Frontal cortex (tissue), 4 donors: ENCODE measurements at places on chromosomes 1 and 21.
A peak's percentile ranks its signal among the peaks of the same experiment; 100 is the strongest.

GRCh38 chr1:82273816-82274215 is 473.1 kb downstream of the ADGRL2 start:
- no peak for DNase-seq

GRCh38 chr1:91795591-91796389 is 90.2 kb downstream of the TGFBR3 start:
- no peak for DNase-seq

DNA sequence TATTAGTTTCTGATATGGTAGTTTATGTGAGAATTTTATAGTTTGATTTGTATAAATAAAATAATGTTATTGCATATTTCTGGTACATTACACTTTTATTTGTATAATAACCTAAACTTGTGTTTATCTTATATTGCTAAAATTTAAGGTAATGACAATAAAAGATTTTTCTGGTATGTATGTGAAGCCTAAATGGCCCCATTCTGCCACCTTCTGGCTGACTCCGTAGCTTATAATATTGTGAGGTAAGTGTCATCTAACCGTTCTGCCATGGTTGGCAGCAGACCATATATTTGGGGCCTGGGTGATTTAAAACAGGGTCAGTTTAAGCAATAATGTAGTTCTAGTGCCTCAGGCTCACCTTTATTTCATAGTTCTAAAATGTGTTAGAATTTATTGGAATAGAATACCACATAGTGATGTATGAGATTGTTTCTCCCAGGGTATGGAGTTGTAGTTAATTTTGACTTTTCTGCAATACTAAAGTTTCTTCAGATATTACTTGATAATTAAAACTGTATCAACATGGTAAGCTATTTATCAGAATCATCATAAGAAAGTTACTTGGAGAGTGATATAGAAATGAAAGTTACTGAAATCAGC is 21.2 kb upstream of the PRKACB start:
- peak; percentile 8 for DNase-seq

- DNase-seq: no peak
Measured at GRCh38 chr1:66489972-66490601, 43.9 kb upstream of the SGIP1 start.

GRCh38 chr1:161206411-161207140 is 4.4 kb downstream of the NDUFS2 start:
- DNase-seq: no peak

DNA sequence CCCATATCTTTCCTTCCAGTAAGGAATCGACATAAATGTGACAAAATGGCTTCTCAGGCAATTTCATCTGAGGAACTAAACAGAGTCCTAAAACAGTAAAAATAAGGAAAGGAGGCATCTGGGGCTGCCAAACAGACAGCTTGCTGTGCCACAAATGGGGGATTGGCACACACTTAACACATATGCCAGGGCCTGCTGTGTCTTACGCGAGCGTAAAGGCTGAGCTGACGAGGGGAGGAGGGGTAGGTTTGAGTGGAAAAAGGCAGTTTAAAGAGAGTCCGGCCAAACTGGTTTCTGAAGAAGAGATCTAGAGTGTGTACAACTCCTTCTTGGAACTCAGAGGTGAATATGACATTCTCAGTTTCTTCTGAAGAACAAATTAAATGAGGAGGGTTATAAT is 244.1 kb upstream of the MAP1LC3C start:
- DNase-seq: no peak

DNA sequence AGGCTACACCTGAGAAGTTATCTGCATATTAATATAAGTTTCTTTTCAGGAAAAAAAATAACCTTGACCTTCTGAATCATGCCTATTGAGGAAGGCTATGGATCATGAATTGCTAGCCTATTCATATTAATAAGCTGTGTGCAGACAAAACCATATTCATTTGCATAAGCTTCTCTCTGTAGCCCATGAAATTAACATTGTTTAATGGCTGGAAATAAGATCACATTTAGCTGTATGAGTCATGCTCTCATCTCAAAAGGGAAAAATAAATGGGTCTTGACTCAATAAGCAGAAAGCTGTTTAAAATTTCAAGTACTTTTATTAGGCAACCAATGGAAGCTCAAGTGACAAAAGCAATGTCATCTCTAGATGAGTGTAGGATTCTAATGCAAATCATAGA is 330.0 kb upstream of the DEPDC1 start:
- no peak for DNase-seq

DNA sequence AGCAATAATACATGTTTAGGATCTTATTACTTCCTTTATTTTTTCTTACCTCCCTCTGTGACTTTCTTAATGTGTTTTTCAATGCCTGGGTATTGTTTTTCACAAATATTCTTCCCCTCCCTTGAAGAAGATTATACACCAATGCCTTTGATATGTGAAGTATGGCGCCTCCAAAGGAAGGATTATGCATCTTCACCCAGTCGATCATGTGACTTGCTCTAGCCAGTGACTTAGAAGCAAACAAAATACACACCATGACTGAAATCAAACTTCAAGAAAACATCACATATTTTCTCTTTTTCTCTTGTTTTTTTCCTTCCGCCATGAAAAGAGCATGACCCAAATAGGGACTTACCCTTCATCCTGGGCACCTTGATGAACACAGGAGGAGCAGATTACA is 297.1 kb downstream of the NCAM2 start:
- DNase-seq: no peak

- peak; percentile 64 for DNase-seq
Measured at GRCh38 chr1:211260141-211261107, 1.3 kb downstream of the RCOR3 start.

GRCh38 chr1:213745451-213745850 is 242.3 kb upstream of the PROX1 start:
- DNase-seq: no peak

DNA sequence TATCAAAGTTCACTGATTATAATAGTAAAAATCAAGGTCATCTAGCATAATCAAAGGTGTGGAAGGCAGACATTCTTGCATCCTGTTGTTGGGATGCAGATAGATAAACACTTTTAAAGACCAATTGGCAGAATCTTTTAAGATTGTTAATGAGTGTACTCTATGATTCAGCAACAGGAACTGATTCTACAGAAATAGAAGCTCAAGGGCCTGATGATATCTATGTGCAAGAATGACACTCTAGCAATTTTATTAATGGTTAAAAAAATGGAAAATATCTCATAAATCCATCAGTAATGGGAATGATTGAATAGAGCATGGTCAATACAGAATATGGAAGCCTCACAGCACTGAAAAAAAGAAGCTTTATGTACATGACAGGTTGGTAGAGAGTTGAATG is 2.2 kb upstream of the ATP1A4 start:
- DNase-seq: no peak

- DNase-seq: no peak
Measured at GRCh38 chr1:236916131-236916800, 88.0 kb downstream of the MT1HL1 start.

DNA sequence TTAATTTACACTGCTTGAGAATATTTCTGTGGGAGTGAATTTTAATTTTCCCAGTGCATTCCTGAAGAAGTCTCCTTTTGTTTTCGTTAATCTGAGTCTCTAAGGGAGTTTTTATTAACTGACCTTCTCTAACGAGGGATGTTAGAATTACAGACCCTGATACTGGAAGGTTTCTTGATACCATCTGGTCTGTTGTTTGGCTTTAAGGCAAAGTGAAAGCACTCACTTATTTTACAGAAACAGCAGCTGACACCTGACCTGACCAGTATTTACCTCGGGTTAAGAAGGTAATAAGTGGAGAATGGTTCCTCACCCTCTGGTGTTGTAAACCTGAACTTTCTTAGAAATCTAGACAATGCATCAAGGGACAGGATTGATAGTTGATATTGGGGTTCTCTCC is 12.4 kb downstream of the CDC14A start:
- no peak for DNase-seq

DNA sequence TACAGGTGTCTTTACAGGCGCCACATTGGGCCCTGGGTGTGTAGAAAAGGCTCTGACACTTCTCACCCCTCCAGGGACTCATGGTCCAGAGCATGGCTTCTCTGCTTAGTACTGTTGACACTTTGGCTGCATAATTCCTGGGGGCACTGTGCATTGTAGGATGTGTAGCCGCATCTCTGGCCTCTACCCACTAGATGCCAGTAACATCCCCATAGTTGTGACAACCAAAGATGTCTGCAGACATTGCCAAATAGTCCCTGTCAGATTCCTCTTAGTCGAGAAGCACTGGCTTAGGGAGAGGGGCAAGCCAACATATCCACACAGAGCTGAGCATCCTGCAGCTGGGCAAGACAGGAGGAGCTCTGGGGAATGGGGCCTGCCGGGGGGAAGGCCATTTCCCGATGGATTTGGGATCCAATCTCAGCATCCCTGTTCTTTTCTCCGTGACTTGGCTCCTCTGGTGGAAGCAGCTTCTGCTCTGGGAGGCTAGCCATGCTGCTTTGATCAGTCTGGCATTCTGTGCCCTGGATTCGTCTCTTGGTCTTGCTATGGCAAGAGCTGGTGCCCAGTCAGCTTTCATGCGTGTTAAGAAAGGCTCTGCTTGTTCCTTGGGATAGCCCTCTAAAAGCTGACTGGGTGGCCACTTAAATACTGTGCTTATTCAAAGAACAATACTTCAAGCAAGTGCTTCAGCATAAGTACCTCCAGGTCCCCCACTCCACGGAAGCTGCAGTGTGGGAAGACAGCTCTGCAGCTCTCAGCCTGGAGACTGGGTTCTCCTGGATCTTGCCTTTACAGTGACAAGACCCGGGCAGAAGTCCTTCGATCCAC is 38.3 kb upstream of the SCMH1 start:
- DNase-seq: no peak

DNA sequence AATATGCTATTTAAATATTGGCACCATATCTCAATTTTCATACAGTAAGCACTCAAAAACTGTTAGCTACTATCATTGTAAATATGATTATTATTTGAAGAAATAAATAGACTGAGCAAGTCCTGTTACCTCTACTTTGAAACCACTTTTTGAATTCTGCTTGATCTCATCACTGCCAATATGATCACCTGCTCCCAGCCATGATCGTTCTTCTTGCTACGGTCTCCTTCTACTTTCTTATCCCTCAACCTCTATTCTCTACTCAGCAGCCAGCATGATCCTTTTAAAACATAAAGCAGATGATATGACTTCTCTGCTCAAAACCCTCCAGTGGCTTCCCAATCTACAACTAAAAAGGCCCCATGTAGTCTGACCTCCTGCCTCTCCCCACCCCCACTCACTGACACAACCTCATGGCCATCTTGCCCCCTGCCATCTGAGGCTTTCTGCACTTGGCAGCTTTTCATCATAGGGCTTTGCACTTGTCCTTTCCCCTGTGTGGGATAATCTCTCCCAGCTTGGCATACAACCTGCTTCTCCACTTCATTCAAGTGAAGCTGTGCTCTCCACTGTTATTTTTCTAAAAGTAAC is 27.2 kb downstream of the CD34 start:
- no peak for DNase-seq

DNA sequence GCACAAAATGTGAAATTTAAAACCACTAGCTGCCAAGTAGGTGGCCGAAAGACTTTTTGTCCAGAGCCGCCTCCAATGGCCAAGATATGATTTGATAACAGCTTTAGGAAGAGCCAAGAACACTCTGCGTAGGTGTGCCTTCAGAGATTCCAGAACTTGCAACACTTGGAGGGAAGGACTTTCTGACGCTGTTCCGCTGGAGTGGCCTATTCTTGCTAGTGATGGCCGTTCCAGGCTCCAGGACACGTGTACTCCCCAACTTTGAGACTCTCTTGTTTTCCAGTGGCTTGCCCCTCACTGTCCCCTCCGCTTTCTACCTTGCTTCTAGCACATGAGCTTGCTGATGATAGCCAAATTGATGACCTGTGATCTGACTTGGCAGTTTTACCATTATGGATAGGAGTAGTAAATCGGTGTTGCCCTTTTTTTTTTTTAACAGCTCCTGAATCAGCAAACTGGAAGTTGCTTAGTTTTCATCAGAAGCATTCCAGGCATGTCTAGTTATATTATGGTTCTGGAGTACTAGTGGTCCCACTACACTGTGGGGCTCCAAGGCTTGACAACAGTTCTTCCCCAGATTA is 1.0 kb downstream of the PRDX6 start:
- DNase-seq: peak; percentile 30

DNA sequence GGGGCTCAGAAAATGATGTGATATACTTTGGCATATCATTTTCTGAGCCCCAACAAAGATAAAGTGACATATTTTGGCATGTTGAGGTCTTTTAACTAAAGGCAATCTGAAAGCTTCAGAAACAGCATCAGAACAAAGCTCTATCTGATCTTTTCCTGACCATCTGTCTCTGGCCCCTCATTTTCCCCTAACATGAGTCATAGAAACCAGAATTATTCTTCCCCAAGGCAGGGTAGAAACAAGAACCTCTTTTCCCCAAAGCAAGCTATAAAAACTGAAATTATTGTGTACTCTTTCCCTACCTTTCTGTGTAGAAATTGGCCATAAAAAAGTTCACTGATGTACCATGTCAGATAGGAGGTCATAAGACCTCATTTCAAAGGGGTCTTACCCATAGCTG is 48.7 kb upstream of the PLA2G4A start:
- DNase-seq: no peak

- DNase-seq: no peak
Measured at GRCh38 chr1:170303034-170303433, 157.3 kb downstream of the NTMT2 start.

GRCh38 chr21:44437371-44437695 is 18.0 kb upstream of the LRRC3 start:
- no peak for DNase-seq

GRCh38 chr21:42239973-42240372 is 21.0 kb downstream of the ABCG1 start:
- DNase-seq: no peak

DNA sequence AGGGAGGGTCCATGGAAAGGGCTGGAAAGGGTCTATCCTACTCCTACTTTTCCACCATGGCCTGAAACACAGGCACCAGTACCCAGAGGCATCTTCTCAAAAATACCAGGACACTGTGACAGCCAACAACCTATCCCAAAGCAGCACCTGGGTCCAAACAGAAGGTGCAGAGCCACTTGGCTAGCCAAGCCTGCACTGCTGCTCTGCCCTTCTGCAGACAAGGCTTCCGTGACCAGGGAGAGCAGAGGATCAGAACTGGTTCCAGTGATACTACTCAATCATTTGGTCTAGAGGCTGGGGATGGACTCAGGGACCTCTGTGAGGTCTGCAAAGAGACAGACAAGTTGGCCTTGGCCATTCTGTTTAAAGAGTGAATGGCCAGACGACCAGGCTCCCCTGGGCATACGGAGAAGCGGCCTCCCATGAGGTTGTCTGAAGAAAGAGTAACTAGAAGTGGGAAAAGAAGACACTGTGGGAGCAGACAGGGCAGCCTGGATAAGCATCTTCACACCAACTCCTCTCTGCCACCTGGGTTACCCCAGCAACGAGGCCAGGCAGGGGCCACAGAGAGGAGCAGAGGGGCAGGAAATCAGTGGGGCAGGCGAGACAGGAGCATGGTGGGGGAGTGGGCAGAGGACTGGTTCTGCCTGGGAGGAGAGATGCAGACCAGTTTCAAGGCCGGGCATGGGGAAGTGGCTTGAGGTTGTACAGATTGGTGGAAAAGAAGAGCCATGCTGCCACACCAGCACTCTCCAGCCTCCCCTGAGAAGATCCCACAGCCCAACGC is 5.7 kb downstream of the KCNN3 start:
- DNase-seq: no peak

DNA sequence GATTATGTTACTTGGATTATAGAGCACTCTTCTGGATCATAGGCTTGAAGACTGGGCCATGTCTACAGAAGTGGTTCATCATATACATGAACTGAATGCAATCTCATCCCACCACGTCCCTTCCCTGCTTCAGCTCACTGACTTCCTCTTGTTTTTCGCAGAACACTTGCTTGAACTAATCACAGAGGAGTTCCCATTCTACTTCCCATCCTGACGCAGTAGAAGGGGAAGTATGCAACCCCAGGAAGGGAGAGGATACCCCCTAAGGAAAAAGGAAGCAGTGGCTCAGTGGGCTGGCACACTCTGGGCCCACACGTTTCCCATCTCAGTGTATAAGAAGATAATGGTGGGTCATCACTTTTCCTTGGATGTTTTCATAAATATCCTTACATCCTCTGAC is 36.2 kb downstream of the CASQ2 start:
- DNase-seq: no peak
